ENCODE measurements at places on chromosomes 5 and 9.
A peak's percentile ranks its signal among the peaks of the same experiment; 100 is the strongest.

GRCh38 chr5:148653836-148654781 is at the start of gene HTR4:
Gene HTR4 (minus strand): TSS chr5:148654527. CDS start chr5:148637014, 17,513 bp downstream.
- no peak for DNase-seq

GRCh38 chr9:110344821-110345220 is 7.2 kb upstream of the TXNDC8 start:
- DNase-seq, result no peak

DNA sequence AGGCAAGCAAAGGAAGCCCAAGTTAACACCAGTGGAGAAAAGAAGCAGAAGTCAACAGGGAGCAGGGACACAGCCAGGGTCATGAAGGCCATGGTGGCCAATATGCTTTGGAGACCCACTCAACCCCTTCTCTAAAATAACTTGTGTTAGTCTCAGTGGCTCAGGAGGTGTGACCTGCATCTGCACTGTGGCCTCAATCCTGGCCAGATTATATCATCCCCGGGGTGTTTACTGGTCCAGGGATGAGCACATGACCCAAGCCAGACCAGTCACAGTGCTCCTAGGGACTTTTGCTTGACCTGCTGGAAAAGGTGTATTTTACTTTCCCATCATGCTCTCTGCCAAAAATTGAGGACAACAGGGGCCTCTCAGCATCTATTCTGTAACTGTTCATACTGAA is 105.2 kb downstream of the DPYSL3 start:
- DNase-seq, result no peak

GRCh38 chr9:84642553-84643141 is 26.9 kb upstream of the NTRK2 start:
- DNase-seq, result no peak

- DNase-seq, result no peak
Measured at GRCh38 chr5:96626956-96627355, 35.2 kb upstream of the CAST start.

GRCh38 chr5:135645336-135646180 is 66.8 kb upstream of the CXCL14 start:
- DNase-seq, result no peak

GRCh38 chr9:133075925-133076630 is 14.3 kb downstream of the CEL start:
- DNase-seq, result peak; percentile 38

GRCh38 chr5:169435506-169436229 is 134.7 kb upstream of the SLIT3 start:
- DNase-seq, result no peak

- no peak for DNase-seq
Measured at GRCh38 chr5:126692971-126693370, 84.0 kb upstream of the LMNB1 start.

GRCh38 chr9:71737455-71737854 is 30.9 kb downstream of the CEMIP2 start:
- DNase-seq, result no peak

- no peak for DNase-seq
Measured at GRCh38 chr9:115884846-115885245, 268.7 kb upstream of the PAPPA start.

GRCh38 chr5:96093890-96094381 is 132.3 kb upstream of the ELL2 start:
- no peak for DNase-seq

DNA sequence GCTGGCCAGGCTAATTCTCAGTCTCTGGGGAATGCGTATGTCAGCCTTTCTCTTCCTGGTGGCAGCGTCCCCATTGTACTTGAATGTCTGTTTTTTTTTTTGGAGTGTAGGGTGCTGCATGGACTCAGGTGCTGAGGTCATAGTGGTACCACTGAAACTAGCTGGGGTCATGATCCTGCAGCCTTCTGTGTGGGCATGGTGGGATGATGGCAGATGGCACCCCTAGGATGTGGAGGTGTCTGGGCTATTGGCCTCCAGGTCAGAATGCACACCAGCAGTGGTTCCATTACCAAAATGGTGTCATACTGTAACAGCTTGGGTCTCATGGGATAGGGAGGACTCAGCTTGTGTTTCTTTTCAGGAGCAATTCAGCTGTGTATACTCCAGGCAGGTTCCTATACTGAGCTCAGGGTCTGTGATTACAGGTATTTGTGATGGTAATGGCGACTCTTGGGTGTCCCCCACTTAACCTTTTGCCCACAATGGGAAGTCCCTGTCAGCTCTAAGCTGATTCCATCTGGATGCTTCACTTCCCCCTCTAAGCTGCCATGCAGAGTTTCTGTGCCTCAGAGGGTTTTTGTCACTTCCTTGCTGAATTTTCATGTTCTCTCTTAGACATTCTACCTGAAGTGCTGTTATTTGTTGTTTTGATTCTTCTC is 17.9 kb downstream of the HSD17B4 start:
- DNase-seq, result no peak

DNA sequence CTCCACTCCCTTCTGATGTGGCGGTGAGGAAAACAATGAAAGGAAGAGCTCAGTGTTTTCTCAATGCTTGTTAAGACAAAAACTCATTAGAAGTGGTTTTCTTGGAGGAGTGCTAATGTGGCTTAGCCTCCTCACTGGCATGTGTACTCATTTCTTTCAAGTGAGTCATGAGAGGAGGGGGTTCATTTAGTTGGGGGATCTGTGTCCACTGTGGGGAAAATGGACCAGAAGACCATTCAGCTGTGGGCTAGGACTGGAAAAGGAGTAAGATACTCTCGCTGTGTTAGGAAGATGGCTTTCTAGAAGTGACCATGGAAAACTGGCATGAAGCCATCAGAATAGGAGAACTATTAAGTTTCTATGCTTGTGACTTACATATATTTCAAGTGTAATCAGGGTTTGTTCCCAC is 23.5 kb downstream of the KLF9 start:
- DNase-seq, result no peak

- DNase-seq, result no peak
Measured at GRCh38 chr9:31715250-31715649, 669.2 kb upstream of the ACO1 start.

- DNase-seq, result peak; percentile 3
Measured at GRCh38 chr9:93159601-93160471, 24.1 kb upstream of the WNK2 start.

DNA sequence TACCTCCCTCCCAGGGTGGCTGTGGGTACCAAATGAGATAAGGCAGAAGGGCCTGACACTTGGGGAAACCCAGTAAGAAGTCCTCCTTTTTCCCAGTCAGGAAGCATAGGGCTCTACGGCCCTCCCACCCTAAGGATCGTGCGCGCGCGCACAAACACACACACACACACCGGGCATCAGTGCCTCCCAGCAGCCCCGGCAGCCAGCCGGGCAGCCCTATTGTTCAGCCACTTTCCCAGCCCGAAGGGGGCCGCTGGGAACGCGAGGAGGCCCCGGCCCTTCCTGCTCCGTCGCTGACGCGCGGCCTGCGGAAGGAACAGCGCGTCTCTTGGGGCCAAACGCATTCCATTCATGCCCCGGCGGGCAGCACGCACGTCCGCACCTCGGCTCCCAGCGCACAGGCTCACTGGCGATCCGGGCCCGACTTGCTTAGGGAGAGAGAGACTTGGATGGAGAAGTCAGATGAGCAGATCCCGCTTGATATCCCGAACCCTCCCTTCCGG is 22.6 kb downstream of the DUSP1 start:
- DNase-seq, result no peak

GRCh38 chr9:85501456-85501855 is 240.3 kb downstream of the AGTPBP1 start:
- DNase-seq, result no peak

GRCh38 chr9:38125889-38126288 is 56.9 kb upstream of the SHB start:
- DNase-seq, result no peak

GRCh38 chr5:14447958-14448911 is 133.4 kb upstream of the OTULINL start:
- DNase-seq, result no peak

DNA sequence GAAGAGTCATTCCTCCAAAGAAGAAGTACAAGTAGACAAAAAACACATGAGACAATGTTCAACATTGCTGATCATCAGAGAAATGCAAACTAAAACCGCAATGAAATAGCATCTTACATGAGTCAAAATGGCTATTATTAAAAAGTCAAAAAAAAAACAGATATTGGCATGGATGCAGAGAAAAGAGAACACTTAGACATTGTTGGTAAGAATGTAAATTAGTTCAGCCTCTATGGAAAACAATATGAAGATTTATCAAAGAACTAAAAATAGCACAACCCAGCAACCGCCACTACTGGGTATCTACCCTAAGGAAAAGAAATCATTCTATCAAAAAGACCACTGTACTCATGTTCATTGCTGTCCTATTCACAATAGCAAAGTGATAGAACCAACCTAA is 157.5 kb downstream of the CHSY3 start:
- DNase-seq, result no peak

GRCh38 chr5:170316937-170317336 is 19.4 kb upstream of the LCP2 start:
- no peak for DNase-seq

DNA sequence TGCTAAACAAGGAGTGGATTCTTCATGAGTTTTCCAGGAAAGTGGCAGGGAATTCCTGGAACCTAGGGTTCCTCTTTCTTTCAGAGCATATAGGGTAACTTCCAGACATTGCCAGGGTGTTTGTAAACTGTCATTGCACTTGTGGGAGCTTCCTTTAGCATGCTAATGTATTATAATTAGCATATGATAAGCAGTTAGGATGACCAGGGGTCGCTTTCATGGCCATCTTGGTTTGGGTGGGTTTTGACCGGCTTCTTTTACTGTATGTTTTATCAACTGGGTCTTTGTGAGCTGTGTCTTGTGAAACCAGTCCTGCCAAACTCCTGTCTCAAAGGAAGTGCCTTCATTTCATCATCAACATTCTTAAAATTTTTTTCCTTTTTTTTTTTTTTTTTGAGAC is 11.9 kb upstream of the MELK start:
- DNase-seq, result no peak

DNA sequence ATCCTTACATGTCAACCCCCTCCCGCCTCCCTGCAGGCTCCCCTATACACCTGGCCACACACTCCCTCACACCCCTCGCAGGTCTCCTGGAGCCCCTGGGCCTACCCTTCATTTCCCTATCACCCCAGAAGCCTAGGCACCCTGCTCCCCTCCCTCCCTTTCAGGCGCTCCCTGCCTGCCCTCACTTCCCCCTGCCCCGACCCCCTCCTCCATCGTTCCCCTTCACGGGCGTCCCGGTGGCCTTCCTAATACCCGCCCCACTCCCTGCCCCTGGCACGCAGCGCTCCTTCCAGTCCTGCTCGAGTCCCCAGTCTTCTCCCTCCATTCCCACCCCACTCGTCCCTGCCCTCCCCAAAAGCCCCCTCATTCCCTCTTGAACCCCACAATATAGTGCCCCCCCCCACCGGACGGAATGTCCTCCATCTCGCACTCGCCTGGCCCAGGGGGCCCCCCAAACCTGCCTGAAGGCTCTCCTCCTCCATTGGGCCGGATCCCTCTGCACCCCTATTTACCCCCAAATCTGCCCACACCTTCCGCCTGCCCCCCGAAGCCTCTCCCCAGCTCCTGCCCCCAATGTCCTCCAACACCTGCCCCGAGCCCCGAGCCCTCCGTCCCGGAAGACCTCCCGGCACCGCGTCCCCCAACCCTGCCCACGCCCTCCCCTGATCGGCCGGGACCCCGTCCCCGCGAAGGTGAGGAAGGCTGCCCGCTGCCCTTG is 746 bp downstream of the STRBP start:
- DNase-seq, result no peak

GRCh38 chr5:80714570-80715298 is 60.0 kb upstream of the DHFR start:
- DNase-seq, result no peak

DNA sequence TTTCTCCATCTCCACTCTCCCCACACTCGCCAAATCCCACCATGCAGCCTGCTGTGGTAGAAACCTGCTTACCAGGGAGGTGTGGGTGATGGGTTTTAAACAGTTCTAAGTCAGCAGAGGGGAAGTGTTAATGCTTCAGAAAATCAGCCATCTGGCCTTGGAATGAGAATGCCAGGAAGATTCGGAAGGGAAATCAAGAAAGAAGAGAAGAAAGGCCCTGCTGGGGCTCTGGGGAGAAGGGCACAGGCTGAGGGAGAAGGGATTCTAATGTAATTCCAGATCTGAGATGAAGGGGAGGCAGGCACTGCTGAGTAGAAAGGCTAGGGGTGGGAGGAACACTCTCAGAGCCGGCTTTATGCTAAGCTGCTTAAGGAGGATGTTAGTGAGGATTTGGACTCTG is 434.7 kb upstream of the DMAC1 start:
- DNase-seq, result no peak

GRCh38 chr5:143583409-143583808 is 179.9 kb upstream of the NR3C1 start:
- no peak for DNase-seq

DNA sequence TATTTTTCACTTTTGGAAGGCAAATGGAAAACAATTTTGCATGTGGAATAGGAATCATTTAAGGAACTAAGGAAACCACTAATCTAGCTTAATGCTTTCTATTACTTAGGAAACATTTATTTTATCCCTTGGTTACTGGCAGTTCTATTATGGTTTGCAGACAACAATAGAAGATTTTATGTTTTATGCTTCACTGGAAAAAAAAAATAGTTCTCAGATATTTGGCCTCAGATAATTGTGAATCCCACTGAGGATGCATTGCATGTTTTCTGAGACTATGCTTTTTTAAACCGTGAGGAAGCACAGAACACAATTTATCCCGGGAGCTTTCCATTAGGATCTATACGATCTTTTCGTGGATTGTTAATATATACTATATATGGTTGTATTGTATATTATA is 356.9 kb downstream of the CSNK1G3 start:
- no peak for DNase-seq

DNA sequence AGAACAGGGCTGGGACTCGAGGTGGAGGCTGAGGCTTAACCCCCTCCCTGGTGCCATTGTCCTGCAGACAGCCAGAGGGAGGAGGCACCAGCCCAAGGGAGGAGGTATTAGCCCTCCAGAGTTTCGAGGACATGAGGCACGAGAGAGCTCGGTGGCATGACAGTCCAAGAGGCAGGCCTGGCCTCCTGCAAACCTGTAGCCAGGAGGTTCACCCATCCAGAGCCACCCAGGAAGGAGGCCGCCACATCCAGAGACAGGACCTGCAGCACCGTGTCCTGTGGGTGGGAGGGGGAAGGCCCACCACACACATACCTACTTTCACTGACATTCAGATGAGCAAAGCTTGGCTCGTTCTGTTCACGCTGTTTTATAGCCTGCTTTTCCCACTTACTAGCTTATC is 75.2 kb upstream of the ADAMTS2 start:
- no peak for DNase-seq

GRCh38 chr5:132315529-132316067 is 21.4 kb downstream of the SLC22A4 start:
- DNase-seq, result no peak
